ENCODE measurements at places on chromosomes 4 and X.

DNA sequence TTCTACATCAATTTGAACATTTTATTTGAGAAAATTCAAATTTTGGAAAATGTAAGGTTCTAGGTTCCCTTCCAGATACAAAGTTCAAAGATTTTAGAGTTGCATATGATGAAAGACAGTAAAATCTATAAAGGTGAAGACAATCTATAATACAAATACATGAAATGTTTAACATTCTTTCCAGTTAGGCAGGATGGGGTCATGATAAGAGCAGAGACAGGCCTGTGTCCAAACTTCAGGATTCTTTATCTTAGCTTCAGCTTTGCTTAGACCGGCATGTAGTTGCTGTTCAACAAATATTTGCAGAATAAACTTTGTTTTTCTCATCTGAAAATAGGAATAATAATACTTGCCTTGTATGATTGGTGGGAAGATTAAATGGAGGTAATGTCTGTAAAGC is 4.5 kb upstream of the RPS6KA3 start:
- no peak for DNase-seq

GRCh38 chrX:42094218-42094617 is 170.9 kb upstream of the CASK start:
- DNase-seq = no peak

- no peak for DNase-seq
These were observed 3.7 kb downstream of the MMRN1 start for GRCh38 chr4:89898304-89898716.

DNA sequence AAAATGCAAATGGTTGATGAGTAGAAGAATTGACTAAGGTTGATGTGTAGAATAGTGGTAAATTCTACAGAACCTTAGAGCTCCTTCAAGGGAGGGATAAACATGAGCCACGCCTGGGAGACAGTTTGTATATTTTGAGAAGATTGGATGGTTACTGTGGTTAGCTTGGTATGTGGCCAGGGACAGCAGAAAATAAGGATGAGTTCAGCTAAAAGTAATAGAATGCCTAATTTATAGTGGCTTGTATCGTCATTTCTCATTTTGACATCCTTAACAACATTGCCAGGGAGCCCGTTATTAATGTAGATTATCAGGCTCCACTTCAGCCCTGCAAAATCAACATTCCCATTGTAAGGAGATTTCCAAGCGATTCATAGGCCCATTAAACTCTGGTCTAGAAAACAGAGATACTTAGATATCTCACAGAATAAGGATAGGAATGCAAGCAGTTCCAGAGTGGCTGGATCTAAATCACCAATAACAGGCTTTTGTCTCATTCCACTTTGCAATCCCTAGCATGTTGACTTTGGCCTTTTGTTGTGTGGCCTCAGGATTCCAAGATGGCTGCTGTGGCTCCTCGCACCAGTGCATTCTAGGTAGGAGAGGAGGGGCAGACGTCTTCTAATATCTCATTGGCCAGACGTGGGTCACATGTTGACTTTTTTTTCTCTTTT is 6.4 kb upstream of the PTTG2 start:
- DNase-seq = no peak

GRCh38 chr4:185096032-185096653 is 46.9 kb upstream of the SLC25A4 start:
- no peak for DNase-seq

DNA sequence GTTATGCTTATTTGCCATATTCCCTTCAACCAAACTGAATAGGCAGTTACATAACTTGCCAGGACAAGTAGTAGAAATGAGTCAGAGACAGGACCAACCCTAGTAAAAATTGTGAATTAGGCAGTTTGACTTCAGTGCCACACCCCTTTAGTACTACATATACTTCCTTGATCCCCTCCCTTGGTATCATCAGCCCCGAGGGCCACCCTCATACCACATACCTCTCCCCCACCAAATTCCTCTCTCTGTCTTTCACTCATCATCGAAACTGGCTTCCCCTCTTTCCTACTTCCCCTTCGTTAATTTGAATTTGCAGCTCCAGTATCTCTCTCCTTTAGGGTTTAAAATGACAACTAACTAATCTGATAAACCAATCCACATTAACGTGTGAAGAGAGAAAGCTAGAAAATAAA is 7.9 kb upstream of the PTPN13 start:
- no peak for DNase-seq

GRCh38 chr4:7427361-7427760 is 7.4 kb downstream of the PSAPL1 start:
- no peak for DNase-seq

DNA sequence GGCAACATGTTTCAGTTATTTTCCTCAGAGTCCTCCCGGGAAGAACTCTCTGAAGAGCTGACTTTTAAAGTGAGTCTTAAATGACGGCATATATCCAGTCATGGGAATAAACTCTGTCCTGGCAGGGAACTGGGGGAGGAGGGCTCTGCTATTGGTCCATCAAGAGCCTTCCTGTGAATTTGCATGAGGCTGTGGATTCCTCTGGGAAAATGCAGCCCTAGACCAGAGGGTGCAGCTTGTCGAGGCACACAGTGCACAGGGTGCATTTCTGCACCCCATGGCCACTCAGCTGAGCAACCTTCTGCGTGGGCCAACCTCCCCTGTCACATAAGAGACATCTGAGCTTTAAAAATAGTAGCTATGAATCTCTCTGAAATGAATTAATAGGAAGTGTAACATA is 360.0 kb downstream of the GALNTL6 start:
- DNase-seq = no peak

- DNase-seq = no peak
These were observed 22.3 kb downstream of the AIMP1 start for GRCh38 chr4:106338671-106339070.

GRCh38 chr4:1130316-1131186 is 17.2 kb upstream of the RNF212 start:
- DNase-seq = no peak

GRCh38 chr4:67201334-67201733 is 344.0 kb downstream of the CENPC start:
- DNase-seq = no peak

DNA sequence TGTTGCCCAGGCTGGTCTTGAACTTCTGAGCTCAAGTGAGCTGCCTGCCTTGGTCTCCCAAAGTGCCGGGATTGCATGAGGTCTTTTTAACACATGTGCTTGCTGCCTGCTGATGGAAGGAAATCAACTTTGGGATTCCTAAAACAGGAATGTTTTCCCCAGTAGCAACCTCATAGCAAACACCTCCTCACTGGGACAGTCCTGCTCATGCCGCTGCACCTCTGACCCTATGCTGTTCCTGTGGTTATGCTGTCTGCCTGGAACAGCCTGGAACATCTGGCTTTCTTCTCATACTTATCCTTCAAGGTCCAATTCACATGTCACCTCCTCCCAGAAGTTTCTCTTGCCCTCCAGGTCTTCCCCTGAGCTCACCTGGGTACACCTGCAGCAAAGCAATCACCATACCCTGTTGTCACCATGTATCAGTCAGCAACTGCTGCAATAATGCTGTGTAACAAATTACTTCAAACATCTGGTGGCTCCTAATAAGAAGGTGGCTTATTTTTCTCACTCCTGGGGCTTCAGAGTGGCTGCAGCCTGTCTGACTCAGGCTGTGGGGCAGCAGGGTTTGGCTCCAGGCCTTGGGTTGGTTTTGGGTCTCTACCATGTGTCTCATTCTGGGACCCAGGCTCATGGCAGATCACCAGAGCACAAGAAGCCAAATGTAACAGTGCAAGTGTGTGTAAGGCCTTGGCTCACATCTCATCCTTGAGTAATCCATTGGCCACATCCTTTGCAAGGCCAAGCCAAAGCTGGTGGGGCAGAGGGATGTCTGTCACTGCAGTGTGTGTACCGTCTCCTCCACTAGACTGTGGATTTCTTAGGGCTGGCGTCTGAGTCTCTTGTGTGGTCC is 59.4 kb upstream of the SORCS2 start:
- DNase-seq = no peak

DNA sequence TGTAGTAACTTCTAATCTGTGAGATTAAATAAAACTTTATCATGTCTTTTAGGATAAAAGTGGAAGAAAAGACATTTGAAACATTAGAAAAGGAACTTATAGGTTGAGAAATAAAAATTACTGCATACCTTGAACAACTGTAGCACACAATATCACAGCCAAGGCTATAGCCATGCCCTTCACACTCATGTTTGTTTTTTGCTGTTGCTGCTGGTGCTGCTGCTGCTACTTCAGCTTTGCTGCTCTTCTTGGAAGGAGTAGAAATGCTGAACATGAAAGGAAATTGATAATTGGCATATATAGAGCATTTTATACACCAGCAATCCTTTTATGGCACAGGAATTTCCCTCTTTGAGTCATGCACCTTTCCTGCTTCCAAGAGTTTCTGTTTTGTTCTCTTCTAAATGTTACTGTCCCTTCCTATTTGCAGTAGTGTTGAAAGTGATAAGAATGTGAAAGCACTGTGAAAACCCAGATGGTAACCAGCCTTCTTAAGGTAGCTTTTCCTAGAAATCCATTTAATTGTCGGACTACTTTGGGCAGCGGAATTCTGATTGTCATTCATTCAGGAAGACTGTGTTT is at the start of gene CXCL11:
Gene CXCL11, minus strand, starts transcription at position 272 of the 582 bp plus-strand sequence. Its CDS starts 83 bp downstream, at position 189.
- DNase-seq = no peak

- no peak for DNase-seq
These were observed 19.7 kb downstream of the IRAK1 start for GRCh38 chrX:154000051-154000450.

- DNase-seq = no peak
These were observed 58.6 kb downstream of the PALLD start for GRCh38 chr4:168555437-168555836.

DNA sequence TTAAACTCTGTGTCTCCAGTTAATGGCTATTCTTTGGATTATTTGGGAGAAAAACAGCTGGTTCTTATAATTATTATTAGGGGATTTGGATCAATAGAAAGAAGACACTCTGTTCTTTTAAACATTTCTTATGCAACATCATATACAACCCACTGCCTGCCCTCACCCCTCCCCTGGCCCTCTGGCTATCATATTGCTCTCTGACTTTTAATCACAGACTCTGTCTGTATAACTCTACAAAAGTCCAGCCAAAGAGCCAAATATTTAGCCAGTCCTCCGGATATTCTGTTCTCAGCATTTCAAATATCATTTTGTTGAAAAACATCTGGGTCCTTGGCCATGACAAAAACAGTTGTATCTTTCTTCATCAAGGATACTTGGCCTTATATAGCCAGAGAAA is 19.0 kb upstream of the PACRGL start:
- DNase-seq = no peak

- DNase-seq = no peak
These were observed 310.4 kb downstream of the ARAP2 start for GRCh38 chr4:35933901-35934300.

GRCh38 chrX:29762006-29762405 is 453.4 kb upstream of the MAGEB2 start:
- no peak for DNase-seq

DNA sequence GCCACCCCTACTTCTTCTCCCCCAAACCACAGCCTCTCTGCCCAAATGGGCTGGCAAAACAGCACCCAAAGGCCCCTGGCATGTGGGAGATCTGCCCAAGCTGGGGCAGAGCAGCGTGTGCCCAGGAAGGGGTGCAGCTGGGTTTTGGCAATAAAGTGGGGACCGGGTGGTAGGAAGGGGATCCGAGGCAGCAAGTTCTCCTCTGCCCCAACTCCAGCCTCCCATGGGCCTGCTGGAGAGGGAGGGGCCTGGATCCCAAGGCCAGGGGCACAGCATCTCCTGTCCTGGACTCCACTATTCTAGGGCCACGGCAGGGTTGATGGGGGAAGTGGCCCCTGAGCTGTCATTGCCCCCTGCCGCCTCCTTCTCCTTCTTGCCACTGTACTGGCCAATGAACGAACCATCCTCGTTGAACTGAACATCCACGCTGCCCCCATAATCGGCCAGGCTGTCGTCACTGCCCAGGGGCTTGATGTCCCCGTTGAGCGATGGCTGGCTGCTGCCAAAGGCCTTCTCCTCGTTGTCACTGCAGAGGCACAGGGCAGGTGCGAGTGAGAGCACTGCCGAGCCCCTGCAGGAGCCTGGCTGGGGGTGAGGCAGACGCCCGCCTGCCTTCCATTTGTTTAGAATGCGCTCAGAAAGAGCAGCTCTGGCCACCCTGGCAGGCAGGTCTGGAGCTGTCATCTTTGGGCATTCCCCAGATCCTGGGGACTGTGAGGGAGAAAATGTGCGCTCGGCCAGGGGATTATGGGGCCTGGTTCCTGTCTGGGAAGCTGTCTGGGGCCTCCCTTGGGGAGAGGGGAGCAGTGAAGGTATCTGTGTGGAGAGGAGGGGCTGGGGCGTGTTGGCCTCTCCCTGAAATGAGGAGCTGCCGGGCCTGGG is 23.4 kb downstream of the L1CAM start:
- DNase-seq = no peak

GRCh38 chrX:132775263-132775823 is 183.1 kb downstream of the HS6ST2 start:
- DNase-seq = no peak

- no peak for DNase-seq
These were observed 16.5 kb upstream of the SMIM14 start for GRCh38 chr4:39655211-39655610.

GRCh38 chr4:98519268-98519977 is 139.0 kb downstream of the TSPAN5 start:
- DNase-seq = no peak

DNA sequence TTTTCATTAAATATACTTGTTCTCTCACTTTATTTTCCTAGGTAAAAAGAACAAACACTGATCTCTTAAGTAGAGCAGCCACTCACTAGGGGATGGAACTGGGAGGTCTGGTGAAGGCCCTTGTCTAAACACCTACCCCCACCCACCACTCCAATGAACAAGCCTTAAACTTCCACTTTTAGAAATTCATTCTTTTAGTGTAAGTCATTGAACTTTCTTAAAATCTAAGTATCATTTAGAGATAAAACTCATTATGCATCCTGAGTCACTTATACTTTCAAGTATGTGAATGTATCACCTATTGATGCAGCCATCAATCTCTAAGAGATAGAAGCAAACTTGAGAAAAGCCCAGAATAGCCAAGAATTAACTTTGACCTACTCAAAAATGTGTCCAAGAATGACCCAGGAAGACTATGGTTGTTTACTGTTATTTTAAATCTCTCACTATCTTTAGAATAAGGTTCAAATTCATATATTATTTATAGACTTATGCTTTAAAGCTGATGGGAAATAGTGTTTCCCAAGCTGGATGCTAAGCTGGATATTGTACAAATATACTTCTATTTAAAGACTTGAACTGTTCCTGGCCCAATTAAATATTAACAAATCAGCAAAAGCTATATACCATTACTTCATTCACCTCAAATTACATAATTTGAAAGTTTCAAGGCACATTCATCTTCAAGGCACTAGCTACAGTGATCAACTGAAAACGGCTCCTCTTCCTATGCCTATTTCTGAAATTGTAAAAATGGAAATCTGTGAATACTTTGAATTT is 49.5 kb downstream of the CAMK2D start:
- DNase-seq = no peak

DNA sequence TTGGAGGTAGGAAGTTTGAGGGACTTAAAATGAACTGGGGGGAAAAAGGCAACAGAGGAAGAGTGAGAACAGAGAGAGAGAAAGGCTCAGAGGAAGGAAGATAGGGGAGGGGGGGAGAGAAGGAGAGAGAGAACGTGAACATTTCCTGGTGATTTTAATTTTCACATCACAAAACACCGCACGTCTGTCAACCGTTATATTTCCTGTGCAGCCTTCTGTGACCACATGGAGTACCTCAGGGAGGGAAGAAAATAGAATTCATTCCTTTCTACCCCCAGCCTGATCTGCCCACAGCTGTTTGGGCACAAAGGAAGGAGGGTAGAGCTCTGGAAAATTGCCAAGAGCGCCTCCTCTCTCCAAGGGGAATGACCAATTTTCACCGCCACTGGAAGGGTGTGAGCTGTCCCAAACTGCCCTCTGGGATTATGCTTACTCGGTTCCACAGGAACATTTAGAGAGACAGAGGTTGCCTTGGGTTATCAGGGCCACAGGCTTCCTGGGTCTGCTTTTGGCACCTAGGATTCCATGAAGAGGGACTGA is 135.7 kb upstream of the MAMLD1 start:
- DNase-seq = no peak

All from AG04449 (cell line).